ENCODE measurements at places on chromosomes 12 and 14.

GRCh38 chr12:51055060-51055459 is 6.9 kb downstream of the LETMD1 start:
- no peak for DNase-seq

DNA sequence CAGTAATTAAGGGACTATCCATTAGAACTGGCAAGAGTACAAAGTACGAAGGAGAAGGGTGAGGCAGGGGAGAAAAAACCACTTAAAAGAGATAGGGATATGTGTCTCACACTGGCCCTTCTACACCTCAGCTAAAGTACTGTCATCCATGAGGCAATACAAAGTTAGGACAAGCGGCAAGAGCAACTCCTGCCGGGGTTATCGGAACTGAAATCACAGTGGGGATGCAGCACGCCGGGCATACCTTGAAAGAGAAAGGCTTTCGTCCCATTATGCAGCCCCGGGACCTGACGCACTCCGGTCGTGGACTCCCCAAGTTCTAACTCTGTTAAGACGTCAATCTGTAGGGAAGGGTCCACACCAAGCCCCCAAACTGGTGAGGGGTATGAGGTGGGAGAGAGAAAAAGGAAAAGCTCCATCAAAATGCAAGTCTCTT is 1.1 kb downstream of the NELL2 start:
- no peak for DNase-seq

DNA sequence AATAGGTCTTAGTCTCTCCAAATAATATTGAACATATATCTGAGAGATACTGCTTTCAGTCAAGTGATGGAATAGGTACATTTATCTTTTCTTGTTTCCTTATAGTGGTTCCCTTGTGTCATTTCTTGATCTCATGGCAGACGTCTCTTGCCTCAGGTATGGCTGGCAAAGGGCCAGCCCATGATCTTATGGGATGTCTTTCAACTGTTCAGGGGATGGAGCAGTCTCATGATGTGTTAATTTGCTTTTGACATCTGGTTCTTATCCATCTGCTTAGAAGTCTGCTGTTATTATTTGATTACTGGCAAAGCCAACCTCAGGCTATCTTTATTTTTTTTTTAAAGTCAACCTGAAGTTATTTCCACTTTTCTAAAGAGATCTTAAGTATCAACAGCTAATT is 262.9 kb downstream of the TMEM117 start:
- DNase-seq, result no peak

GRCh38 chr14:76706811-76707210 is 54.5 kb upstream of the VASH1 start:
- no peak for DNase-seq

DNA sequence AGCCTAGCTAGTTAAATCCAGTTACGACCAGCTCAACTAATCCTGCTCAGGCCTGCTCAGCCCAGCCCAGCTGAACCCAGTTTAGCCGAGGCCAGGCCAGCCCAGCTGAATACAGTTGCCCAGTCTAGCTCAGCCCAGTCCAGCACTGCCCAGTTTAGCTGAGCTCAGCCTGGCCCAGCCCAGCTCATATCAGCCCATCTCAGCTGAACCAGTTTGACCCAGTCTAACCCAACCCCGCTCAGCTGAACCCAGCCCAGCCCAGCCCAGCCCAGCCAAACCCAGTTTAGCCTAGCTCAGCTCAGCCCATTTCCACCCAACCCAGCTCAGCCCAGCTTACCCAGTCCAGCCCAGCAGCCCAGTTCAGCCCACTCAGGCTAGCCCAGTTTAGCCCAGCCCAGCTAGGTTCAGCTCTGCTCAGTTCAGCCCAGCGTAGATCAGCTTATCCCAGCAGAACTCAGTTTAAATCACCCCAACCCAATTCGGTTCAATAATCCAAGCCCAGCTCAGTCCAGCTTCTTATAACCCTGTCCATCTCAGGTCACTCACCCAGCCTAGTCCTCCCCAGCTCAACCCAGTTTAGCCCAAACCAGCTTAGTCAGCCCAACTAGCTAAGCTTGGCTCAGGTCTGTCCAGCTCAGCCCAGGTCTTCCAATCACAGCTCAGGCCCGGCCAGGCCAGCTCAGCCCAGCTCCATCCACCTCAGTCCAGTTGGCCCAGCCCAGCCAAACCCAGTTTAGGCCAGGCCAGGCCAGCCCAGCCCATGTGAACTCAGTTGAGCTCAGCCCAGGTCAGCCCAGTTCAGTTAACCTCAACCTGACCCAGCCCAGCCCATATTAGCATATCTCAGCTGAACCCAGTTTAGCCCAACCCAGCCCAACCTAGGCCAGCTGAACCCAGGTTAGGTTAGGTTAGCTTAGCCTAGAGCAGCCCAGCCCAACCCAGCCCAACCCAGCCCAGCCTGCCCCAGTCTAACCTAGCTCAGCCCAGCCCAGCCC is 76.7 kb downstream of the TMEM121 start:
- no peak for DNase-seq
